Left forelimb (tissue), 1 donor: ENCODE measurements at places on chromosomes 5 and 9.

DNA sequence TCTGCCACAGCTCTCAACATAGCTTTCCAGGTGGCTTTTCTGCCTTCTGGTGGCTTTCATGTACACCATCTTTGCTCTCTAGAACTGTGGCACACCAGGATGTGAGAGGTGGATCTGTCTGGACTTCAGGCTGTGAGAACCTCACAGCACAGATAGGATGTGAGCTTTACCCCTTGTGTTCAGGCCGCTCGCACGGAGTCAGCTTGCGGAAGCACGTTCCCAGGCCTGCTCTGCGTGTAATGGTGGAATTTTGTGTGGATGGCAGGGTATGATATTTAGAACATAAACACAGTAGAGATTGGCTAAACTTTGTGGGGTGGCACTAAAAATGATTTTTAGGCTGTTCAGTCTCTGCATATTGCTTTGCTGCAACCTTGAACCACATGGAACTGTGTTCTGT lies 250.5 kb downstream of the FANCC start:
- no peak for DNase-seq

- DNase-seq = no peak
Measured at GRCh38 chr5:37966291-37966690, 126.5 kb upstream of the GDNF start.

DNA sequence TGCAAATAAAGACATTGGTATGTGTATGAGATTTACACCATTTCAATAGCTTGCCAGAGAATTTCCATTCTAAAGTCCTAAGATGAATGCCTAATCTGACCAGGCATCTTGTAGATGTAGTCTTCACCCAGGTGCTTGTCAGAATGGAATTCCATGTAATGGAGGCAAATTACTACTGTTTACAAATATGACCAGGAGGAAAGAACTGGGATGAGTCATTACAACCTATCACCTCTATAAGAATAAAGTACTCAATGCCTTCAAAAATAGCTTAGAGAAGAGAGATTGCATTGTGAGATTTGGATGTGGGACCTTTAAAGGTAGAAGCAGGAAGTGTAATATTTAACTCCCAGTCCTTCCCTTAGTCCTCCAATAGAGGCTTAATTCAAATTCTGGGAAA lies 507.0 kb upstream of the PTGER4 start:
- no peak for DNase-seq

GRCh38 chr9:75878488-75878860 lies 12.0 kb upstream of the PCSK5 start:
- DNase-seq = no peak

DNA sequence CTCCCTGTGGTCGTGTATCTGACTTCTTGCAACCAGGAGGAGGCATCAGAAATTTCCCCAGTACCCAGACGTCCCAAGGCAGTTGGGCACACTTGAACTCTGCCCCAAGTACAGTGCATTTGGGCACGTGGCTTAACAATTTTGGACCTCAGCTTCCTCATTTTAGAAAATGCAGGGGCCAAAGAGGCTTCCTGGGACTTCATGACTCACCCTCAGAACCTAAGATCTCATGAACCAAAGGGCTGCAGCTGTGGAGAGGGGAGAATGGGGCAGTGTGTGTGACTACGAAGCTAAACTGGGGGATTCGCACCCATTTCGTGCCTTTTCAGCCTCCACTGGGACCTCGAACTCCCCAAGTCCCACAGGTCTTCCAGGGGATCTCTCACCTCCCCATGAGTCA lies 59.2 kb downstream of the SYK start:
- DNase-seq = no peak

DNA sequence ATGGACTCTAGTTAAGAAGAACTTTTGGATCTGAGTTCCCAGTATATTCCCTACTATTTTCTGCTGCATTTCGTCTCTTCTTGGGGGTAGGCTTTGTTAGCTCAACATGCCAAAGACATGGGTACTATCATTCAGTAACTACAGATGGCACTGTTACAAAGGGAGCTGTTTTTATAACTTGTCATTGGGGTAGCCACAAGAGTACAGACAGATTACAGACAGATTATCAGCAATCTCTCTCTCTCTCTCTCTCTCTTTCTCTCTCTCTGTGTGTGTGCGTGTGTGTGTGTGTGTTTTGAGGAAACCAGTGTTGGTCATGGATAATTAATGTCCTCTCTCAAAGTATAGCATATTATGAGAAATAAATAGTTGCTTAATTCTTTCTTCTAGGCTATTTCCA lies 116.1 kb downstream of the WDR70 start:
- no peak for DNase-seq
